Right cardiac atrium (tissue), 5 donors: ENCODE measurements at places on chromosomes 11 and 22. TPM values are rescaled to one million over a fixed set of nuclear protein-coding genes. Genes with fewer than 3 reads are reported as not detected.
A peak's percentile ranks its signal among the peaks of the same experiment; 100 is the strongest.

DNA sequence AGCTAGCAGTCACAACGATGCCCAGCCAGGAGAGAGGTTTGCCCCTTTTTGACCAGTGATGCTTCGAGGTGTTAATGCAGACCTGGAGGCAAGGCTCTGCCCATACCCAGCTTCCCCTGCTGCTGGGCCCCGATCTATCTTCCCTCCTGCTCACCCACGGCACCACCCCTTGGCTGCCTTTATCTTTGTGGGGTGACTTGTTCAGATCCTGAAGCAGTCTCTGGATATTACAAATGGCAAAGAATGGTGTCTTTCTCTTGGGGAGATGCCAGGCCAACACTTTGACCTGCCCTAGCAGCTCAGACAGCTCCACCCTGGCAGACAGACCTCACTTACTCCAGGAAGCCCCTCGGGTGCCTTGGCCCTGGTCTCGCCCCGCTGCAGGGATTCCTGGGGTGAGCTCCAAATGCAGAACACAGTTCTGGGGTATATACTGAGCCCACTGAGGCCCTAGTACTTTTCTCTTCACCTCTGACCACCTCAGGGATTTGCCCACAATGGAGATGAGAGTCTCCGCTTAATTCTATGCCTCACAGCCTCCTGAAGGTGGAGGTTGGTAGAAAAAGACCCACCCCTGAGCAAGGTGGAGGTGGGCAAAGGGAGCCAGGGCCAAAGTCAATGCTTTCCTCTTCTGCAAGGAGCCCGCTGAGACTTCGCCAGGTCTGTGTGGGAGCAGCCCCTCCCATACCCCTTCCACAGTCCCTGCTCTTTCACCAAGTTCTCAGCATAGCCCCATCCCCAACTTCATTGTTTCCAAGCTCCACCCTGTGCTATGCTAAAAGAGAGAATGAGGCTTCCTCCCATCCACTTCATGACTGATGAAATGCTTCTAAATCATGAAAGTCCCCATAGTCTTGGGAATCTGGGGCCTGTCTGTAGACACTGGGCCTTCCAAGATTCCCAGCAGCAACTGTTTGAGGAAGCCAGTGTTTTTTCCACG is 11.1 kb upstream of the ST3GAL4 start:
- DNase-seq: peak; percentile 50

GRCh38 chr22:43883012-43883661 is 8.7 kb downstream of the PNPLA5 start:
- DNase-seq: no peak

DNA sequence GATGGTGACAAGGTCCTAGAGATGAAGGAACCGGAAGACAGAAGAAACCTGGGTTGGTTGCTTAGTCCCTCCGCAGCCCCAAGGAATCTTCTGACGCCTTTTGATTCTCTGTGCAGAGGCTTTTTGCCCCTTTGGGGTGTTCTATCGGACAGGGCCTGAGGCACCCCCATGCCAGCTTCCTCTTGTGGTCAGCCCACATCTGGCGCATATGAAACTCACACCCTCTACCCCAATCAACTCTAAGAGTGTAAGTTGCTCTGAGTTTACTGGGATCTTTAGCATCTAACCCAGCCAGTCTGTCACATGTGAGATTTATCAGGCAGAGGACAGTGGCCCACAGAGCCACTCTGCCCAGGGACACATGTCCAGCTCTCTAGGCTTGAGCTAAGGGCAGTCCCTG is 17.4 kb downstream of the RASD2 start:
- no peak for DNase-seq

- DNase-seq: peak; percentile 32
Measured at GRCh38 chr11:1549338-1550330, 22.4 kb downstream of the DUSP8 start.

DNA sequence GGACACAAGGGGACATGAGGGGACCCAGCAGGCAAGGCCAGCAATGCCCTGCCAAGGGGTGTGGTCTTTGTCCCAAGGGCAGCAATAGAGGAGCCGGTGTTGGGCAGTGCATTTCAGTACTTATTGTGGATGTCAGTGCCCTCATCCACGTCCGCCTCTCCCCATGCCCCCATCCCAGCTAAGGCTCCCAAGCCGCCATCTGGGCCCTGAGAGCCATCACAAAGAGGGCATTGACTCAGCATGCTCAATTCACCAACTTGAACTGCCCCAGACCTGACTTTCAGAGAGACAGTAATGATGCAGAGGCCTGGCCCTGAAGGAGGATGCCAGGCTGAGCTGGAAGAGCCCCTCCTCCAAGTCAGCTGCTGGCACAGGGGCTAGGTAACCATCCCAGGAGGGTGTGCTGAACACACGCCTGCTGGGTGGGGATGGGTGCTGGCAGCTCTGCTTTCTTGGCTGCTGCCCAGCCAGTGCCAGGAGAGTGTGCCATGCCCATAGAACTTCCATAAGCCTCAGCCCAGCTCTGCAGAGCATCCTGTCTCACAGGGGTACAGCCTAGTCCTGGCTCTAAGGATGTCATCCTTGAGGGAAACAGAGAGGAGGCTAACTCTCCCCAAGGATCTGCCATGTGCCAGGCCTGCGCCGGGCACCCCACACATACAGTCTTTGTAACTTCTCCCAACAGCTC is 46.5 kb downstream of the PDE2A start:
- DNase-seq: peak; percentile 70

DNA sequence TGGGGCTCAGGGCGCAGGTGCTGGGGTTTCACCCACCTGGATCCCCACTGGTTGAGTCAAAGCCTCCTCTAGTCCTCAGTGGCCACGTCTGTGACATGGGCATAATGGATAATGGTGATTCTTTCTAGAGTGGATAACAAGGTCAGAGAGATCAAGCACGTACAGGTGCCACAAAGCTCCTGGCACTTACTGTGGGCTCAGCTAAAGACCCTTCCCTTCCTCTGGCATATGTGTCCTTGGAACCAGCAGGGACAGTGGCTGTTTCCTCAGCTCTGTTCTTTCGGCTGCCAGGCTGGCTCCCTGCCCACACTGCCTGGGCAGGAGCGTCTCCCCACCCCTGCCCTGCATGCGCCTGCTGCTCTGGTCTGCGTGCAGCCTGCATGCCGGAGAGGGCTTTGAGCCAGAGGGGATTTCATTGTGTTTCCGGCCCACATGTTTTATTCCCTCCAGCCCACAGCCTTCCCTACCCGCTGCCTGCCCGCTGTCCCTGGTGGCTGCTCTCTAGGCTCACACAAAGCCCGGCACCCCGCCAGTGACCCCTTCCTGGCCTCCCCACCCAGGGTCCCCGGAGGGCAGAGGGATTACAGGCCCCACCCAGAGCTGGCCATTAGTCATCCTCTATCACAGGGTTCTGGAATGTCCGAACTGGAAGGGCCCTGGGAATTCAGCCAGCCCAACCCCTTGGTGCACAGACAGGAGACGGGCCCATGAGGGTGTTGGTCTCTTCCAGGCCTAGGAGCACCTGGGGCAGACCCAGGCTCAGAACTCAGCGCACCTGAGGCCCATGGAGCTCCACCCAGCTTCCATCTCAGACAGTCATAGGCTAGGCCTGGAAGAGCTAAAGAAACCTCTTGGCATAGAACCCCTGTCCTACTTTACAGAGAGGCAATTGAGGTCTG is 55.3 kb upstream of the GCAT start:
- peak; percentile 99 for DNase-seq

- DNase-seq: no peak
Measured at GRCh38 chr11:20122131-20122530, 38.1 kb downstream of the DBX1 start.

CCDC116 gene
- total RNA-seq: 0.34 TPM

MPZL2 gene
- total RNA-seq: 18.7 TPM
